HFFc6 (cell line): ENCODE measurements at places on chromosomes 3 and 15. TPM values are rescaled to one million over a fixed set of nuclear protein-coding genes. Genes with fewer than 3 reads are reported as not detected.

- no peak for DNase-seq
These were observed 76.6 kb downstream of the GSK3B start for GRCh38 chr3:120017692-120018091.

DNA sequence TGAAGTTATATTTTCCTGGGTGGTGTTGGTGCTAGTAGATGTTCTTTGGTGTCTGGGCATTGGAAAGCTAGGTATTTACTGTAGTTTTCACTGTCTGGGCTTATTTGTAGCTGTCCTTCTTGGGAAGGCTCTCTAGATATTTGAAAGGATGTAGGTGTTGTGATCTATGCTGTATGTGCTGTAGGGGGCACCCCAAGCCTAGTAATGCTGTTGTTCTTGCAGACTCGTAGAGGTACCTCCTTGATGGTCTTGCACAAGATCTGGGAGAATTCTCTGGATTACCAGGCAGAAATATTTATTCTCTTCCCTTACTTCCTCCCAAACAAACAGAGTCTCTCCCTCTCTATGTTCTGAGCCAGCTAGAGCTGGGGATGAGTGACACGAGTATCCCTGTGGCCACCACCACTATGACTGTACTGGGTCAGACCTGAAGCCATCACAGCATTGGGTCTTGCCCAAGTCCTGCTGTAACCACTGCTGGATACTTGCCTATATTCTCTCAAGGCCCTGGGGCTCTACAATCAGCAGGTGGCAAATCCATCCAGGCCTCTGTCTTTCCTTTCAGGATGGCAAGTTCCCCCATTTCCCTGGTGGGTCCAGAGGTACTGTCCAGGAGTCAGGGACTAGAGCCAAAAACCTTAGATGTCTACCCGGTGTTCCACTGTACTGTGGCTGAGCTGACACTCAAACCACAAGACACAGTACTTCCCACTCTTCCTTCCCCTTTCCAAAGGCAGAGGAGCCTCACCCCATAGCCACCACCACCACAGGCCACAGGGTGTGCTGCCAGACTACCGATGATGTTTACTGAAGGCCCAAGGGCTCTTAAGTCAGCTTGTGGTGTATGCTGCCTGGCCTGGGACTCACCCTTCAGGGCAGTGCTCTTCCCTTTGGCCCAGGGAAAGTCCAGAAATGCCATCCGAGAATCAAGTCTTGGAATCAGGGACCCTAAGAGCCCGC, 195.2 kb upstream of the DPPA4 start:
- DNase-seq = peak; percentile 58

DNA sequence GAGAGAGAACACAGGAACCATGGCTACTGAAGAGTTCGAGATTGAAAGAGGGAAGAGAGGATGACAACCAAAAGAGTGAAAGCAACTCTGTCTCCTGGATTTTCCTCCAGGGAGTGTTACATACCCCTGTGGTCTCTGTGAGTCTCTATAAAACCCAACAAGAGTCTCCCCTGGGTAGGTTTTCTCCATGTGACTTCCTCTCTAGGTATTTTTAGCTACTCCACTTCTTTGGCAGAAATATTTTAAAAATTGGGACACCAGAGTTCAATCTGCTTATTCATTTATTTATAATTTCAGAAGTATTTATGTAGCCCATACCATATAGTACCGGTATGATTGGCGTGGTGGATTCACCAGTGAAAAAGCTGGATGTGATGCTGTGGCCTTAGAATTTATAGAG, 671.7 kb upstream of the NR2F2 start:
- no peak for DNase-seq

Gene GMNC
- not detected in 2 replicates for total RNA-seq

- no peak for DNase-seq
These were observed 323.5 kb downstream of the ERC2 start for GRCh38 chr3:56144805-56145204.

DNA sequence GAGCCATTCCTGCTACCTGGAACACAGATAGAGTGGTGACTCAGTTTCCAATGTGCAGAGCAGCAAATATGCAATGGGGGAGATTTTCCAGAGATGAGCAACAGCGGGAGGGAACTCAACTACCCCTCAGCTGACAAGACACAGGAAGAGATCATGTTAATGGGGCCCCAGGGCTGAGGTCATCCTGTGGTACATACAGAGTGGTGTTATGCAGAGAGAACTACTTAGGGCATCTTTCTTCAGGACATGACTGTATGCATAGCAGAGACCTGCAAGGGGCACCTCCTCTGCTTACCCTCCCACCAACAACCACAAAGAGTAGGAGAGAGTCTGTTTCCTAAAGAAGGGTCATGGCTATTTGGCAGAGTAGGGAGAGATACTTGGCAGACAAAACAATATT, 6.8 kb upstream of the TBC1D5 start:
- DNase-seq = no peak

- no peak for DNase-seq
These were observed 45.0 kb upstream of the GK5 start for GRCh38 chr3:142270407-142270806.

DNA sequence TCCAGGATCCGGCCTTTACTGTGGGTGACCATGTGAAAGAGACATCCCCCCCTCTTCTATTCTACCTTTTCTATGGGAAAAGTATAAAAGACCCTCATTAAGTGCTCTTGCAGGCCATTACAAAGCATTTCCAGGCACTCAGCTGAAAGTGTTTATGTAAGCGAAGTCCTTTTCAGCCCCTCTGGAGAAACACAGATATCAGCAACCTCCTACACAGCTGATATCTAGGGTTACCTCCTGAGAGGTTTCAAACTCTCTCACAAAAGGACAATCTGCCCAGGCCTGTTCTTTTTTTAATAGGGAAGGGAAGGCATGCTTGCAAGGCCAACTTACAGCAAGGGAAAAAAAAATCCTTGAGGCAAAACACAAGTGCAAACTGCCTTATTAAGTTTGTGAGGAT, 12.6 kb downstream of the ETV5 start:
- no peak for DNase-seq

Gene GORASP1
- total RNA-seq = 47.0 to 52.1 TPM (median 48.4 TPM) in 3 replicates

Gene MED12L
- 0.02 to 0.09 TPM (median 0.09 TPM) in 3 replicates for total RNA-seq

- peak; percentile 75 for DNase-seq
These were observed 435 bp downstream of the SLC35G2 start for GRCh38 chr3:136819392-136819730.

- DNase-seq = no peak
These were observed 71.9 kb downstream of the SMAD3 start for GRCh38 chr15:67137319-67137718.

Gene CXCR6
- total RNA-seq = not detected in 3 replicates

Gene MINDY2
- total RNA-seq = 25.5 to 29.3 TPM (median 27.9 TPM) in 3 replicates

GRCh38 chr3:172980849-172981248, 160.2 kb downstream of the SPATA16 start:
- DNase-seq = no peak

Gene SCG5
- 2.6 and 4.2 TPM in 2 replicates for total RNA-seq

DNA sequence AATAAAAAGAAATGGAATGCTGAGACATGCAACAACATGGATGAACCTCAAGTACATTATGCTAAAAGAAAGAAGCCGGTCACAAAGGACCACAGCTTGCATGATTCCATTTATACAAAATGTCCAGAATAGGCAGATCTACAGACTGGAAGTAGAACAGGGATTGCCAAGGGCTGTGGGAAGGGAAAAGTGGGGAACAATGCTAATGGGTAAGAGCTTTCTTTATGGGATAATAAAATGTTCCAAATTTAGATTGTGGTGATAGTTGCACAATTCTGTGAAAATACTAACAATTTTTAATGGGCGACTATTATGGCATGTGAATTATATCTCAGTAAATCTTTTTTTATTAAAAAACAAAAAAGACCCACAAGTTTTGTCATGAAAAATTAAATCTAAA, 106.2 kb downstream of the TMCO5A start:
- no peak for DNase-seq

- DNase-seq = no peak
These were observed 365.1 kb upstream of the ICE2 start for GRCh38 chr15:60844010-60844409.

Gene GOLGA8R
- total RNA-seq = 0.27 to 0.38 TPM (median 0.28 TPM) in 3 replicates

DNA sequence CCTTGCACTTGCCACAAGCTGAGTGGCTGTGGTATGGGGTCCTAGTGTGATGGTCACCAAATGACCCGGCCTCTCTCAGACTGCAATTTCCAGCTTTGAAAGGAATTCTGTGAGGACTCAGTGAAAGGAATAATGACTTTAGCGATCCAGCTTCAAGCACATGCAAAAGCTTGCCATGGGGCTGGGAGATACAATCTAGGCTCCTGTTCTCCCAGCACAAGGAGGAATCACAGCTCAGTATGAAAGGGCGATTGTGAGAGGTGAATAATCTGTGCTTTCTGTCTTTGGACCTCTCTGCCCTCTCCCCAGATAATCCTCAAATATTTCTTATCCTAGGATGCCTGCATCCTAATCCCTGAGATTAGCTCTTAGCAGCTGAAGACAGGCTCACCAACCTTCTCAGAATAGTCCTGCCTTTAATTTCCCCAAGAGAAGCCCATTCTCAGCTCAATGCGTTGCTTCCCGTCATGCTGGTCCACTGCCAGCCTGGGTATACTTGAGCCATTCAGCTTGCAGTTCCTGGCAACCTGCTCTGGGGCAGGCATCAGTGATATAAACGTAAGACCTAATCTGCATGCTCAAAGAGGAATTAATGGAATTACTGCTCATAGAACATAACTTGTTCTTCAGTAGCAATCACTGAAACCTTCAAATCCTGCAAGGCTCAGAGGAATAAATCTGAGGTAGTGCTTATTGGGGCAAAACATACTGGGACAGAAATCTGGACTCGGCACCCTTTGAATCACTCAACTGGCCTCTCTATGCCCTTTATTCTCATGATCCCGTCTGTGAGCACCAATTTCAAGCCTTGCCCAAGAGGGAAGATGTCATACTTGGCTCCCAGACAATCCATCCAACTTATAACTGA, 15.1 kb downstream of the TLNRD1 start:
- DNase-seq = no peak

Gene ABI3BP
- 12.4 to 22.3 TPM (median 15.1 TPM) in 3 replicates for total RNA-seq

DNA sequence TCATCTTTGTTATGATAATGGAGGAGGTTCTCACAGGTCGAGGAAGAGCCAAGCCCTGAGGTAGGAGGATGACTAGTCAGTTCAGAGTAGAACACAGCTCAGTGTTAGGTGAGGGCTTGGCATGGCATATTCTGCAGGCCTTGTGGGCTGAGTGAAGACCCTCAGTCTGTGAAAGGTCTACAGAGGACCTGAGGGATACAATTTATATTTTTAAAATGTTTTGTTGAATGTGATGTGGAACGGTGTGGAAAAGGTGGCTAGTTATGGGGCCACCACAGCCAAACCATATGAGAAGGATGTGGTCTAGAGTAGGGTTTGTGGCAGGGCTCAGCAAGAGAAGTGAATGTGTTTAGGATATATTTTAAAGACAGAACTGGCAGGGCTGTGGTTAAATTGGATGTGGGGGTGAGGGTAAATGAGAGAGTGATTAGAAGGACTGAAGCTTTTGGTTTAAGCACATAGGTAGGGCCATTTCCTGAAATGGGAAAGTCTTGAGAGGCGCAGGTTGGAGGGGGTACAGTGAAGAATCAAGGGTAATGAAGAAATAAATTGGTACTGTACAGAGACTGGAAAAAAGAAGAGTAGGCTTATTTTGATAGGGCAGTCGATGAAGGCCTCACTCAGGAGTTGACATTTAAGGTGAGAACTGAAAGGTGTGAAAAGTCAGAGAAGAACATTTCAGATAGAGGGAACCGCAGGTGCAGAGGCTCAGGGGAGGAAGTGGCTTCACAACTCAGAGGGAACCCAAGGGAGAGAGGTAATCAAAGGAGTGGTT, 60.5 kb downstream of the SPTSSB start:
- no peak for DNase-seq

- no peak for DNase-seq
These were observed 4.7 kb upstream of the COPB2 start for GRCh38 chr3:139394116-139394515.

DNA sequence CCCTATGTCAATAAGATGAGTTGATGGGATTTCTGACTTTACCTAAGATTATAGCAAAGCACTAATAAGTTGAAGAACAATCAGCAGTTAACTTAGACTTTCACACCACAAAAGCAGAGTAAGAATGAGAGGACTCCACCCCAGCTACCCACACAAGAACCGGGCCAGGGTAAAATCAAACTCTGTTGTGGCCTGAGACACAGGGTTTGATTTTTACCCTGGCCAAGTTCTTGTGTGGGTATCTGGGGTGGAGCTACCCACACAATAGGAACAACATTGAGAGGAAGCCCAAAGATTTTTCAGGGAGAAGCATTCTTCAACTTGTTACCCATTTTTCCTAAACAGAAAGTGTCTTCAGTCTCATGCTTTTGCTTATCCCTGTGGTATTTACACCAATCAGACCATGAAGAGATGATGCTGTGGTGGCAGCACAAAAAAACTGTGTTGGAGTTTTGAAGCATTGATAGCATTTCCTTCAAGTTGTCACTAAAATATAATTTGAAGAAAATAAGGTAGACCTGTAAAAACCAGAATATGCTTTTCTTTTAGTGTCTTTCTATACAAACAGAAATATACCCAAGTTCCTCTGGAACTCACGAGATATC, 25.6 kb downstream of the CPOX start:
- no peak for DNase-seq

GRCh38 chr15:50390554-50391264, 33.5 kb upstream of the USP8 start:
- DNase-seq = no peak

GRCh38 chr3:73828348-73828747, 203.6 kb upstream of the PDZRN3 start:
- DNase-seq = no peak

- DNase-seq = no peak
These were observed 81.1 kb upstream of the VGLL4 start for GRCh38 chr3:11724615-11725339.

Gene DPH3
- total RNA-seq = 45.2 to 50.5 TPM (median 49.0 TPM) in 3 replicates

Gene IRAK2
- 2.8 to 3.8 TPM (median 2.9 TPM) in 3 replicates for total RNA-seq

DNA sequence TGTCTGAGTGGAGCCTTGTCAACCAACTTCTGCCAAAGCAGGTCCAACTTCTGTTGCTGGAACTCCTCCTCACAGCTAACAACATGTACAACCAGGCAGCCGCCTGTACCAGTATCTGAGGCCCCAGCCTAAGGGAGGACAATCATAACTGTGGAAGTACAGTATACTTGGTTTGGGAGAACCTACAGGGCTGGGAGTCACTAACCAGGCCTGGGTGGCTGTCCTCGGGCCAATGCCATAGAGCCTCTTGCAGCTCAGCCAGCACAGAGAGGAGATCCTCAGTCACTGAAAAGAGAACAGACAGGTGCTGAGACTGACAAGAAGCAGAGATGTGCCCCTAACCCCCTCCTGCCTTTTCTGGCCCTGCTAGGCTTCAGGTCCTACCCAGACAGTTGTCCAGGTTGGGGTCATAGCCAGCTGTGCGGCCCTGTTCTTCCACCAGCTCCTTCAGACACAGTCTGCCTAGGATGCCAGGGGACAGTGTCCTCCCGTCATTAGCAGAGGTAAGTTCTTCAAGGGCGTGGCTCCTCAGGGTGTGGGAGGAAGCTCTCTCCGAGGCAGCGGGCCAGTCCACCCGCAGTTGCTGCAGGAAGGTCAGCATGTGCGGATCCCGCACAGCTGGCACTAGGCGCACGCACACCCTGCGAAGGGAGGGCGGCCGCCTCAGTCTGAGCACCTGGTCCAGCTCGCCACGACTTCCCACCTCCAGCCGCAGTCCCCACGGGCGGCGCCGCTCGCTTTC, 980 bp downstream of the DALRD3 start:
- no peak for DNase-seq

- no peak for DNase-seq
These were observed at the start of gene GPR87 for GRCh38 chr3:151316267-151316991. Gene GPR87, minus strand, starts transcription at chr3:151316820. Its CDS starts 16,720 bp downstream, at chr3:151300100.
